ENCODE measurements at places on chromosomes 12 and 14.

GRCh38 chr14:67453575-67454300 lies 34.8 kb downstream of the TMEM229B start:
- DNase-seq: no peak

GRCh38 chr14:42277840-42278239 lies 671.2 kb downstream of the LRFN5 start:
- no peak for DNase-seq

DNA sequence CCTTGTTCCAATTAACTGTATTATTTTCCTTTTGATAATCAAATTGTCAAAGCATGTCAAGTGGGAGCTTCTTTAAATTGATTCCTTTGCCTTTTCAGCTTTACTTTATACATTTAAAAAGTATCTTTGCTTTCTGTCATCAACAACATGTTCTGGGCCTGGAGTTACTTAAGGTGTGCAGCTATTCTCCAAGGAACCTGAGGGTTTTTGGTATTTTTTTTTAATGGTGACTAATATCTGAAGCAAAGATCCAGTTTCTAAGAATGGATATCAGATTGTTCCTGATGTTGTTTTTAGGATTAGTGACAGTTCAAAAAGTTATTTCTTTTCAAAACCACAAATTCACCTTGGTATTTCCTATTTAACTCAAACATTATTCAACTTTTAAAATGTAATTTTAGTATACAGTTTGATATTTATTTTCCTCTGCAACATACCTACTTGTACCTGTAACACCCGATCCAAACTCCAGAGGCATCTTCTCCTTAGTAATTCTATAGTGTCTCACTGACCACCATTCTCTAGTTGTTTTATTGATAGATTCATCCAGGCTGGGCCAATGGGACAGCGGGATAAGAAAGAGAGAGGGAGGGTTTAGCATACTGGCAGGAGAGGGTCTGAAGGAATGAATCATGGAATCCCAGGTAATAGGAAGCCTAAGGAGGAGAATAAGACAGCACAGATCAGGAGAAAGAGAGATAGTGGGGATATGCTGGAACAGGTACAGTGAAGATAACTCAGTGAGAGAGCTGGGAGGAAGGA lies 3.1 kb downstream of the CBLN3 start:
- no peak for DNase-seq

DNA sequence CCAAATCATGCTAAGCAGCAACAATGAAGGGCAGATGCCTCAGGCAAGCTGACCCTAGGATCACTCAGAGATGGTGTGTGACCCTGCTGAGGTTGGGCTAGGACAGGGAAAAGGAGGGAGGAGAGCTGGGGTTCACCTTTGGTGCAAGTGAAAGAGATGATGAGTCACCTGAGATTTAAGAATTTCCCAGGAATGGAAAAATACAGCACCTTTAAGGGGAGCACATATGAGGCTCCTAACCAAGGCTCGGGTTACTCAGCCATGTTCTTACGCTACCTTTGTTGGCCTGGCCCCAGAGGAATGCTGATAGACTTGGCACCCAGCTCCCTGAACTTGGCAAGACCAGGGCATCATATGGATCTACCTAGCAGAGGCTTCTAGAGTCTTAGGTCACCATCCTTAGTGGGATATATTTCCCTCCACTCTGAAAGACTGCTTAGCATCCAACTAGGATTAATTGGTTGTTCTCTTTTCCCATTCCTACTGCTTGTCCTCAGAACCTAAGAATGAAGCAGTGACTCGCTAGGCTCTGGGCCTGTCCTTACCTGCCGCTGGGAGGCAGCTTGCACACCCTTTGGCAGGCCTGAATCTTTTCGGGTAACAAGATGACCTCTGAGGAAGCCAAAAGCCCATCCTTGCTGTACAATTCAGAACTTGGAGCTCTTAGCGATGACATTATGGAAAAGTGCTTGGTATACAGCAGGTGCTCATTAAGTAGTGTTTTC lies 4.0 kb upstream of the NAA25 start:
- no peak for DNase-seq

- no peak for DNase-seq
Observed at GRCh38 chr12:118590406-118591150, 214.2 kb downstream of the SUDS3 start.

All from anterior cingulate cortex (tissue), 58 donors.